ENCODE measurements at places on chromosomes 4 and X. TPM values are rescaled to one million over a fixed set of nuclear protein-coding genes. Genes with fewer than 3 reads are reported as not detected.

DNA sequence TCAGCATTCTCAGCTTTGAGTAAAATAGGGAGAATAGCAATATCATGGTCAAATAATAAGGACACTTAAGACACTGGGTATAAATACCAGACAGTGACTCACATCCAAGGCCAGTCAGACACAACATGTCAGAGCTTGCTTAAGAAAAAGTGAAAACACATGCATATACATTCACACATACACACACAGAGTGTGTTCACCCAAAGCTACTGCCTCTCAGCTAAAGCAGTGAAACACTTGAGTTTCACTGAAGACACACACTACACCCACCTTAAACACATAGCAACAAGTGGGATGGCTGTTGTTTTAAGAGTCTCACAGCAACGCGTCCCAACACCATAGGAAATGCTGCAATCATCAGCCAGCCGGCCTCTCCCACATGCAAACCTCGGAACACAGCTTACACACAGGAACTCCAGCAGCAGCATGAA lies 14.4 kb downstream of the SHROOM4 start:
- DNase-seq, result no peak

CXCL3 gene
- total RNA-seq, result 0.13 TPM

GRCh38 chr4:13912436-13912925 lies 285.0 kb upstream of the BOD1L1 start:
- no peak for DNase-seq

- DNase-seq, result no peak
These were observed 15.4 kb downstream of the VAMP7 start for GRCh38 chrX:155896512-155896911.

DNA sequence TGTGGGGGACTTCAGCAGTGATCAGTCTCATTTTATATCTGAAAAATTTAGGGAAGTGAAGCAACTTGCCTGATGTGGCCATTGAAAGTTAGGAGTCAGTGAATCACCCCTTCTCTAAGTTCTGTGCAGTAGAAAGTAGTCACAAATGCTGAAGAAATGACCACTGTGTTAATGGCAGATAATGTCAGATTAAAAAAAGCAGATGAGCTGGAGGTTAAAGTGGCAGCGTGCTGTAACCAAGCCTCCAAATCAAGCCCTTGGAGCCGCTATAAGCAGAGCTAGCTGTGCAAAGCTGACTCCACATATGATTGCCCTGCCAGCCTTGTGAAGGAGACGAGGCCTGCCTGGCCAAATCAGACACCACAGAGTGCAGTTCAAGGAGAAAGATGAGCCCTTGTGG lies 39.2 kb upstream of the PDE5A start:
- DNase-seq, result no peak

DNA sequence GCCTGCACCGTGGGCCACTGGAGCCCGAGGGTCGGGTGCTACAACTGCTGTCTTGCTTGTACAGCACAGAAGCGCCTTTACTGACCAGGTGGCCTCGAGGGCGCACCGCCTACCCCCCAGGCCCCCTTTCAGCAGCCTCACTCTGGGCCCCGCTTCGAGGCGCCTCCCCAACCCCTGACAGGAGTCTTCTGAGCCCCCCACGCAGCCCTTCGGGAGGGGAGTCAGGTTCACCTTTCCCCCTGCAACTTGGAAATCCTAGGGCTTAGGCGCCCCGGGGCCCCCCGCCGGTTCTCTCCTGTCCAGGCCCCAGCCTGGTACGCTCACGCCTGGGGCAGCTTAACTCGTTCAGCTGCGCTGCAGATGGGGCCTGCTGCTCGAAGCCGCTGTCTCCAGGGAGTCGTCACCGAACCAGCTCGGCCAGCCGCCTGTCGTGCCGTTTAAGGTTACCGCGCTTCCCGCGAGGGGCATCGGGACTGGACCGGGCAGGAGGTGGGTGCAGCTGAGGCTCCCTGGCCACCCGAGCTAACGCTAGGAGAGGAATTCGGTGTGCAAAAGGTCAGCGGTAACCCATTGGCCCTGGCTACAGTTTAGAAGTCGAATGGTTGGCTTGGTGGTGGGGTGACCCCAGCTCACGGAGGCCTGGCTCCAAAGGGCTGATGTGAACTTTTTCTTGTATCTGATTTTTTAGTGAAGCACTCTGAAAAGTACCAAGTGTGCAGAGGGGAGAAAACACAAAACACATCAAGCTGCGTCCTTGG lies 58.9 kb upstream of the BCOR start:
- no peak for DNase-seq

GRCh38 chrX:20354505-20354904 lies 87.8 kb upstream of the RPS6KA3 start:
- DNase-seq, result no peak

DMP1 gene
- total RNA-seq, result not detected

OCIAD2 gene
- total RNA-seq, result not detected

DNA sequence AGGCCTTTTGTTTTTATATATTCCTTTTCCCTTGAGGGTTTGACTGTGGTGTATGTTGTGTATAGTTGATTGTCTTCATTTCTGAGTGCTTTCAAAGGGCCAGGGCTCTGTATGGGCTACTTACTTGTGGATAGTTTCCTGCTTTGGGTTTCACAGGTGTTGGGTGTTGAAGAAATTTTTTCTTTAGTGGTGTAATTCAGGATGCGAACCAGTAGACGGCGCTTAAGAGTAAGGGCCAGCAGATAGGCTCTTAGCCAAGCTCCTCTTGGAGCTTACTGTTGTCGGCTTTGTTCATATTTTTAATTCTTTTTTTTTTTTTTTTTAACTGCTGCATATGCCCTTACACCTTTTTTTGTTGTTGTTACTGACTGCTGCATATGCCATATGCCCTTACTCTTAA lies 276.3 kb upstream of the GALNT7 start:
- DNase-seq, result no peak

- no peak for DNase-seq
These were observed 10.3 kb upstream of the CENPU start for GRCh38 chr4:184744236-184744635.

AP1S2 gene
- 18.8 TPM for total RNA-seq

DNA sequence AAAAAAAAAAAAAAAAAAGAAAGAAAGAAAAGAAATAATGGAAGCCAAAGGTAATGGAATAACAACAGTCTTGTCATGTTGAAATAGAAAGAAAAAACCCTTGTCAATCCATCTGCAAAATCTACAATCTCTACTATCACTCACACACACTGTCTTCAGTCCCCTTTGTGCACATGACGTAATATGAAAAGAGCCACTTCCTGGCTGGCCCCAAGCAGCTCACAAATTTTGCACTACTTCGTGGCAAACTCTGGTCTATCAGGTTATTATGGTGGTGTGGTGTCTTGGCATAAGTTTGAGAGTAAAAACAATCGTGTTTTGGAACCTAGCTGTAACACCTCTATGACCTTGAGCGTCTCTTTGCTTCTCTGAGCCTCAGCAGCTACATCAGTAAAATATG lies 8.3 kb upstream of the AFAP1 start:
- DNase-seq, result no peak

DNA sequence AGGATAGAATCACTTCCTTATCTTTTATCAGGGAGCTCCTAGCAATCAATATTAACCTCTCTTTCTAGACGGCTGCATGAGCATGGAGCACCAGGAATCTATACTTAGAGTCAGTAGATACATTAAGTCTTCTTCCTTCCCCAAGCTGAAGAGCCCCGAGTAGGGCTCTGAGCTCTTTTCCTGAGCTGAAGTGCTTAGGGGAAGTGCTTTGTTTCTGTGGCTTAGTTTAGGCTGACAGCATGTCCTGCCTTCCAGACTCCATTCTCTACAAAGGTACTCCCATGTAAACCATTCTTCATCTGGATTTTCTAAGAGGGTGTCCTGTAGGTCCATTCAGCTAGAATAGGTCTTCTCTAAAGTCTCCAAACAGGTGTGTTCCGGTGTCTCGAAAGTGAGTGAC lies 127.5 kb upstream of the AFF2 start:
- DNase-seq, result no peak

MAGEA3 gene
- total RNA-seq, result not detected

GRCh38 chr4:48047896-48048295 lies 31.3 kb downstream of the NIPAL1 start:
- DNase-seq, result no peak

- no peak for DNase-seq
These were observed 150.3 kb downstream of the RELL1 start for GRCh38 chr4:37535872-37536271.

- no peak for DNase-seq
These were observed 105.9 kb downstream of the DDX60 start for GRCh38 chr4:168212656-168213055.

DNA sequence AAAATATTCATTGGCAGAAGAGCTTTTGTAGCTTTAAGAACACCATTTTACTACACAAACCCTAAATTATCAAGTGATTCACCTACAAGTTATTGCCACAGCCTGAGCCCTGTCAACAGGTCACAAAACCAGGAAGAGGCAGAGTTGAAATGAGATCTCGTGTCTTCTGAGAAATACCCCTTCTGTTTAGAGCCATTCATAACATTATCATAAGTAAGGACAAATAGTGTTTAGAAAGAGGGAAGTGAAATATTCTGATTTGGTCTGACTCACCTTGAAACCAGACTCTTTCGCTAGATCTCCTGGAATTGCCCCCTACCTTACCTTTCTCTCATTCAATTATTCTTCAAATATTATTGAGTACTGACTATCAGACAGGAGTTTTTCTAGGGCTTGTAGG lies 5.9 kb downstream of the ETDB start:
- no peak for DNase-seq

CLIC2 gene
- 0.28 TPM for total RNA-seq

- no peak for DNase-seq
These were observed 471.7 kb downstream of the GASK1B start for GRCh38 chr4:157700898-157701694.

MAPK10 gene
- not detected for total RNA-seq

DNA sequence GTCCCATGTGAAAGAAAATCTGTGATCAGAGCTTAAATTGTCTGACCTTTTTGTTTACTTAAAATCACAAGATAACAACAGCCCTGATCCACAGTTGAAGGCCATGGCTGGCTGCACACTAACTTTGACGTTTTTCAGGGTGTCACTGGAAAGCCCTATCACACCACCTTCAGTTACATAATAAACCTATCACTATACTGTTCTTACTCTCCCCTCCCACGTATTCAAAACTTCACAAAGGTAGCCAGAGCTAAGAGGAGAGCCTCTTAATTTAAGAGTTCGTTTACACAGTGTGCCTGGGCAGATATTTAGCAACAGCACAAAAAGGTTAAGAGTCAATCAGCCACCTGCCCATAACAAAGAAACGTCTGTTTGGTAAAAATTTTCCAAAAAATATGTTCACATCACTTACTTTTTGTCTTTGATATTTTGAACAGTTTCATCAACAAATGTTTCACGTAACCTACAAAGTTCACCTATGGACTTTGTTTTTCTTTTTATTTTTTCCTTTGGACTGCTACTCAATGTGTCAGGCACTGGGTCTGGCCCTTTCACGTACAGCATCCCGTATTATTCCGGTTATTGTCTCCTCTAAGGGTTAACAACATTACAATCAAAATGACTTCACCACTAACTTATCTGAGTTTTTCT lies 25.0 kb downstream of the RFC1 start:
- DNase-seq, result peak; percentile 96

DNA sequence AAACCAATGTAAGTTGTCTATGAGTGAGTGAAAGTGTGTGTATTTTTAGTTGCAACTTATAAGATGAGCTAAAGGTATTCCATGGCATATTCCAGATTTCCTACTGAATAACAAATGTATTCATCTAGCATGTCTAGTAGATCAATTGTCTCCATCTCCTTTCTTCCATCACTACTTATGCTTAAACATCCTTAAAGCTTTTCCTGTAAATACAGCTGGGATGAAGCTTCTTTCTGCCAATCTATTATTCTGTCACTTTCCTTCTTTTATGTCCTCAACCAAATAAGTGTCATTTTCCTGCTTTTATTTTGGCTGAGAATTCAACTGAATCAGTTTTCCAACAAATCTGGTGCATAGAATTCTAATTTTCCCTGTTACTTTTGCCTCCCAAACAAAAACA lies 136.3 kb downstream of the COL25A1 start:
- DNase-seq, result no peak

- no peak for DNase-seq
These were observed 57.5 kb upstream of the SMIM10 start for GRCh38 chrX:134933248-134933647.

DNA sequence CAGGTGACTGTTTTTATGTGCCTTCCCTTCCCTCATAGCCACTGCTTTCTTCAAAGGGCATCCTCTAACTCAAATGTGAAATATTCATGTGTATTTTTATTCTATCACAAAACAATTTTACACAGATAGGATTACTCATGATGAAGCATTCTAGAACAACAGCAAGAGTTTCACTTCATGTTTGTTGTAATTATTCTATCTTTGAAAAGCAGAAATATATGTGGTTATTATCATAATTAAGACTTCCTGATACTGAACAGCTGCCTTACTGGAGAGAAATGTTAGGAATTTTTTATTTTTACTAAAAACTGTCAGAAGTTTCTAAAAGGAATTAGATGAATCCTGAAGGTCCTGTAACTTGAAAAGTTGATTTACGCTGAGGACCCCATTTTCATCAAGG lies 229.1 kb downstream of the PALLD start:
- DNase-seq, result no peak

DNA sequence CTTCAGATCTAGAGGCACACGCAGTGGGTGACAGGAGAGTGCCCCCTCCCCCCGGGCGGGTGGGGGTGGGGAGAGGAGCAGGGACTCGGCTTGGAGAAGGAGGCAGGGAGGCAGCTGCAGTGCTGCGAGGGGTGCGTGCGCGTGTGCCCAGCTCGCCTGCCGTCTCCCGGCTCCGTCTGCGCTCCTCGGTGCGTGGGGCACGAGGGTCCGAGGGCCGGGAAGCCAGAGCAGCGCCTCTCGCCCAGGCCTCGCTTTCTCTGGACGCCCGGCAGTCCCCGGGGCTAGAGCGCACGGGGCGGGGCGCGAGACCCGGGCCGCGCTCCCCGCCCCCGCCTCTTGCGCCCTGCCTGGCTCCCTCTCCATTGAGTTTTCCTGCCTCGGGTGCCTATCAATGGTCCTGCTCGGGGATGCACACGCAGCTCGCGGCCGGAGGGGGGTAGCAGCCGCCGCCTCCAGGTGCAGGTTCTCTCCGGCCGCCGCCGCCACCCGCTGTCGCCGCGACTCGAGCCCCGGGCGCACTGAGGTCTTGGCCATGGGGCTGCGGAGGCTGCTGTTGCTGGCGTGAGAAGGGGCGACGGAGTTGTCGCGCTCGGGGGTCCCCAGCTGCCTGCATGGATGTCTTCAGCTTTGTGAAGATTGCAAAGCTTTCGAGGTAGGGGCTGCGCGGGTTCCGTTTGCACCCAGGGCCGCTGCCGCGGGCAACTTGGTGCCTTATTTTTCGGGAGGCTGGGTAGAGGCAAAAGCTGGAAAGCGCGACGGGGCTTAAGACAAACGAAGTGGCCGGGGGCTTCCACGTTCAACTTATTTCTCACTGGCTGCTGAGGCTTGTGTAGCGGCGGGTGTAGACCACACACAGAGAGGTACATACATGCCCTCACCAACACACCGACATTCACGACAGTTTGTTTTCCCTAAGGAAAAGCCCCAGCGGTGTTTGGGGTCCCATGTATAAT lies at the start of gene FRMPD4:
Gene FRMPD4 (plus strand): TSS at position 113 of the 953 bp plus-strand sequence. CDS start 499 bp downstream, at position 612.
- no peak for DNase-seq

NHS gene
- not detected for total RNA-seq

GRCh38 chr4:8164194-8164565 lies 5.6 kb upstream of the ABLIM2 start:
- DNase-seq, result no peak

- DNase-seq, result peak; percentile 84
These were observed 2.1 kb upstream of the APBB2 start for GRCh38 chr4:41216294-41217019.

GRCh38 chrX:72305286-72306084 lies at the start of gene CITED1:
Gene CITED1 (minus strand): TSS chrX:72305914. CDS start chrX:72302869, 3,045 bp downstream.
- no peak for DNase-seq
